ENCODE measurements at places on chromosomes 4 and X.

DNA sequence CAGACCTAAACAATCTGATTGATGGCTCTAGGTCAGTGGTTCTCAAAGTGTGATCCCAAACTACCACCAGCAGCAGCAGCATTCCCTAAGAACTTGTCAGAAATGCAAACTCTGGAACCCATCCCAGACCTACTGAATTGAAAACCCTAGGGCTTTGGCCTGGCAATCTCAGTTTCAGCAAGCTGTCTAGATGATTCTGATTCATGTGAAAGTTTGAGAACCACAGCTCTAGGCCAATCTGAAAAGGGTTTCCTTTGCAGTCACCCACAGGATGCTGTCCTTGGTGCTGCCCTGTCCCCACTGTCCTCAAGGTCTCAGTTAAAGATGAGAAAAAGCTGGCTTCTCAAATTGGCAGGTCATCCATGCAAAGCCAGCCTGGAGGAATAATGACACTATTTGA lies 34.8 kb downstream of the SMPX start:
- DNase-seq: no peak

GRCh38 chrX:153600032-153600373 lies 1.1 kb upstream of the CCNQ start:
- DNase-seq: no peak

GRCh38 chr4:17468619-17469221 lies 43.2 kb downstream of the QDPR start:
- DNase-seq: no peak

DNA sequence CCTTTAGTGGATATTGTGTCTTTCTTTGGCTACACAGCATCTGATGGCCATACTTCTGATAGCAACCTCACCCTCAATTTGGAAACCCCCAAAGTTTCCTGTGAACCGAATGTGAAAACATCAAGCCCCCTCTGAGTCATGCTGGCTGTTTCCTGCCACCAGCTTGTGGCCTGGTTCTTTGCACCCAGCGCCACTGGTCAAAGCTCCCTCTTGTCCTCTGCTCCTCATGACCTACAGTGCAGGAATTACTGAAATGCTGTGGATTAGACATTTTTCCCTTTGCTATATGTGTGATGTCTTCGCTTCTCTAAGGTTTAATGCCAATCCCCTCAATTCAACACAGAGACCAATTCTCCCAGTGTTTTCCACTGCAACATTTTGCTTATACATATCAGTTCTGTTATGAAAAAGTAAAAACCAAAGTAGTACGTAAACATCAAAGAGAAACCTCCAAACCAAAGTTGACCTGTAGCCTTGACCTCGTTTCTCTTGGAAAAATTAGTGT lies 224.0 kb upstream of the TENM3 start:
- no peak for DNase-seq

- DNase-seq: no peak
These were observed 86.8 kb downstream of the DCLK2 start for GRCh38 chr4:150164956-150165629.

DNA sequence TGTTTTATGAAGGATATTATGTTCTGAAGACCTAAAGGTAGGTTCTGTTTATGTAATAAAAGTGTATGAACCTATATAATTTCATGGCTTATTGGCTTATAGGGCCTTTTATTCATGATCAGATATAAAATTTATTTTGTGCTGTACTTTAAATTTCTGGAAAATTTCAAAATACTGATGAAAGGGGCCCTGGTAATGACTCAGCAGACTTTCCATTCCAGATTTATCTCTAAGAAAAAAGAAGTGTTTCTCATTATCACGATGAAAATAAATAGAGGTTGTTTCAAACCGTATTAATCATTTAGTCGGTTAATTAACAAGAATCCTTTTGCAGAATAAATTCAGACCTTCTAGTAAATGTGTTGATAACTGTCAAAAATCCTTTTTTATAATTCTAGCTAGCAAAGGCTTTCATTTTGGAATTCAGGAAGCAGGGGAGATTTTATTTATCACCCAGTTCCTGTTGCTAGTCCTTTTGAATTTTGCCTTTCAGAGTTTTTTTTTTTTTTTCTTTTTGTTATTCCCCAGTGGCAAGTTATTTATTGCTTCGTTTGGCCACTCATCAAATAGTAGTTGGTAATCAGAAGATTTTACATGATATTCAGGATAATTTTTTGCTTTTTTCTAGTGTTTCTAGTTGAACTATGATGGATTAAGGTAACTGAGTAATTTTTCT lies 5.4 kb upstream of the TAPT1 start:
- DNase-seq: no peak

DNA sequence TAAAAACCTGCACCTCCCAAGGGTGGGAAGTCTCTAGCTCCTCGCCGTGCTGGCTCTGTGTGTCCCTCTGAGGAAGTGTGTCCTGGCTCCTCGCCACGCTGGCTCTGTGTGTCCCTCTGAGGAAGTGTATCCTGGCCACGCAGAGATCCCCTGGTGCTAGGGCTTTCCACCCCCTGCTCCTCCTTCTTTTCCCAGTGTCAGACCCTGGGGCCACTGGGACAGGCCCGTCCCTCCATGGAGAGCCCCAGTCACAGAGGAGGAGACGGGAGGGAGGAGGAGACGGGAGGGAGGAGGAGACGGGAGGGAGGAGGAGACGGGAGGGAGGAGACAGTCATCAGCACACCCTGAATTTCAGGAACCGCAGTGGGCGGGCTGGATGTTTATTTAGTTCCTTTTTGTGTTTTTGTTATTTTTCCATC lies 53.8 kb upstream of the HGFAC start:
- DNase-seq: peak; percentile 92

DNA sequence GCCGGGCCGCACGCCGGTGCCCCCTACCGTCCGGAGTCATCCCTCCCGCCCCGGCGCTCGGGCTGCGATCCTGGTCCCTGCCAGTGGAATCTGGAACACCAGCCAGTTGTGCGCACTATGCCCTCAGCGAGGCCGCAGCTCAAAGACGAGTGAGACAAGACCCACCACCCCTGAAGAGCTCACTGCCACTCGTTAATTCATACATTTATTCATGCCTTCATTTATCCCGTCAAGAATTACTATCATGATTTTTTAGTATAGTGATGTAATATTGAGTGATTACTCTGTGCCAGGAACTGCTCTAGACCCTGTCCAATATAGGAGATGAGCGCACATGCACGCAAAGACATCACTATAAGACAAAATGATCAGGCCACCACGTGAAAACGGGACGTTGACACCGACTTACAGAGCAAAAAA lies 247 bp upstream of the PPA2 start:
- peak; percentile 98 for DNase-seq

DNA sequence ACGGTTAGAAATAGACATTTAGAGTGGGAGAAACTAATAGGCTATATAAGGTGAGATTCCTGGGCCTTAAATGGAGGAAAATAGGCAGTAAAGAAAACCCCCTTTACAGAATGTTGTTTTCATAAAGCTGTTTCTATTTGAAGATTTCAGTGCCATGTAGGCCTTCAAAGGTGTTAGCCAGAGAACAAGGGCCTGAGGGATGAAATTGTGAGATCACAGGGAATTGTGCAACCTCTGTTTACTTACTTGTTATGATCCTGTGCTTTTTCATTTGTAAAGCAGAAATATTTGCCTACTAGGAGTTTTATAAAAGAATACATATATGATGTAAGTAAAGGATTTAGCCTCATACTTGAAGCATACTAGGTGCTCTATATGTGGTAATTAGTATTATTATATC lies 272.9 kb upstream of the ARX start:
- DNase-seq: peak; percentile 5

GRCh38 chrX:67558267-67558666 lies 14.4 kb downstream of the AR start:
- DNase-seq: no peak

DNA sequence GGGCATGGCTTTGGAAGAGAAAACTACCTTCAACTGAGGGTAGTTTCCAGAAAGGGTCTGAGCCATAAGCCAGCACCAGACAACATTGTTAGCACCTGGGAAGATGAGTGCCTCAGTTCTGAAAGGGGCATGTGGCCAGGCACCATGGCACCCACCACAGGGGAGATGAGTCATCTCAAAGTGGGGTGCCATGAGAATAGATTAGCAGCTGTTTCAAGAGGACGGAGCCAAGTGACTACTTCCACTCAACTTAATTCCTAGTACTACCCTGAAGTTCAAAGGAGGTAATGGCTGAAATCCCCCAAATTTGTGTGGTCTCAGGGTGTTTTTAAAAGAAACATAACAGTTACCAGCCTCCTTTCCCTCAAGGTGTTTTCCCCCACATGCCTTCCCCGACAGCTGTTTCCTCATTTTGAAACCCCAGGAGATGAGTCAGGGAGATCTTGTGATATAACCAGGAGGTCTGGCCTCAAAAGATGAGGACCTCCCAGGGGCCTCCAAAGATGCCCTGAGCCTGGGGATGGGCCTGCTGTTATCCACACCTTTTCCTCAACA lies 27.8 kb upstream of the FTHL17 start:
- DNase-seq: no peak

GRCh38 chrX:73963682-73964081 lies 340.3 kb upstream of the ZCCHC13 start:
- DNase-seq: no peak

DNA sequence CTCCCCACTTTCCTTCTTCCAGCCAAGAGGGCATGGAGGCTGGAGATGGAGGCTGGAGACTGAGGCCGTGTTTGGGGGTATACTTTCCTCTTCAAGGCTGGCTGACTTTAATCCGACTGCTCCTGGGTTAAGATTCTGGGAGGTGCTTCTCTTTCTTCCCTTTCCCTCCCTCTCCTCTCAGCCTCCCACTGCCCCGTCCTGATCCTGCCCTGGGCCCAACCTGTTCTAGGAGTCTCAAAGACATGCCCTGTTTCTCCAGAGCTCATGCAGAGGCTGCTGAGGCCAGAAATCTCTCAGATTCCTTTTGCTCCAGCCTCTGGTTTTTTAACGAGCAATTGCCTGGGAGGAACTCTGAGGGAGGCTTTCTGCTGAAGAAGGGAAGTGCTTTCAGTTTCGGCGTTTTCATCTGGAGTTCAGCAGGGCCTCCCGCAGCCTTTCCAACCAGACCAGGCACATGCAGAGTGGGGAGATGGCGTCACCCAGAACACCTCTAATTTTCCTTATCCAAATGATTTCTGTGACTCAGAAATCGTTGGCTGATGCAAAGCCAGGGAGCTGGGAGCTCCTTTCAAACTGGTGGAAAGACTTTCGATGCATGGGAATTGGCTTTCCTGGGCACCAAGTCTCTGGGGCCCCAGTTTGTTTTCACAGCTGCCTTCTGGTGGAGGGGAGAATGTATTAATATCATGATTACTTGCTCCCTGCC lies 34.5 kb upstream of the FAM9C start:
- no peak for DNase-seq

- no peak for DNase-seq
These were observed 57.4 kb downstream of the NSD2 start for GRCh38 chr4:1928356-1929239.

DNA sequence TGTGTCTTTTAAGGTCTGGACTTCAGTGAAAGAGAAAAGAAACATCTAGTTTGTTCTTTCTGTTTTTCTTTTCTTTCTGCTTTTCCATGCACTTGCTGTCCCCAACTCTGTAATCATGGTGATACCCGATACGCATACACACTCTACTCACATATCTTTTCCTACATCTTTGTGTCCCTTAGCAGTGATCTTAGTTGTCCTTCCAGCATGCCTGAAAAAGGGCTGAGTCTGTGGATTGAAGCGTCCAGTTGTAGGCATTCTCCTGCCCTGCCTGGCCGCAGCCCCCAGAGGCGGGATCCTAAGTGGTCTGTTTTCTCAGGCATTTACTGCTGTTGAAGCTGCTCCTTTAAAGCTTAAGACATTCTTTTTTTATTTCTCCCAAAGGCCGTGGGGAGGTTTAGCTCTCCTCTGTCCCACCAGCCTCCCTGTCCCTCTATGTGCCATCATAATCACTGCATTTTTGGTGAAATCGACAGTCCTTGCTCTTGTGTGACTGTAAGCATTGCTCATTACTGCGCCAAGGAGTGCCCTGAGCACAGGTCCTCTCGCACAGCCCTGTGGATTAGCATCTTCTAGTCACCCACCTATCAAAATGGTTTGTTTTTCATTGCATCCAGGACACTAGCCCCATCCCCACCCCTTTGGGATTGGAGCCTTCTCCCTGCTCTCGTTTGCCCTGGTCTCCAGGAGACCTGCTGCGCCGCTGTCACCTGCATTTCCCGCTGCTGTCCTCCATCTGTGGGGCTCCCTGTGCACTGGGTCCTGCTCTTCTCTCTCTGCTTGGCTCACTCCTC lies 4.4 kb downstream of the RGS12 start:
- DNase-seq: peak; percentile 59

DNA sequence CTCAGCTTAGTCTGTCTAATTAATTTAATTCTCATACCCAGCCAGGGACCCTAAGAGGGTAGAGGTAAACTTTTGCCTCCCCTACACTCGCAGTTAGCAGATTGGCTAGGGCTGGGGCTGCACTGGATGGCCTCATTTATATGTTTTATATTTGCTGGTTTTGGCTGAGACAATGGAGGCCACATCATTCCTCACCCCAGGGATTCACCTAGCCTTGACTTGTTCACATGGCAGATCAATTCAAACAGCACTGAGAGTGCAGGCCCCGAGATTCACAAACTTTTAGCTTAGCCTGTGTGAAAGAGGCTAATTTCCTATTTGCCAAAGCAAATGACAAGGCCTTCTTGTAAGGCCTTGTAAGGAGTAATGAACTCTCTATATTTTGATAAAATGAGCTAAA lies 844.4 kb downstream of the ARAP2 start:
- no peak for DNase-seq

GRCh38 chr4:89438102-89438831 lies 130.7 kb upstream of the GPRIN3 start:
- peak; percentile 34 for DNase-seq

DNA sequence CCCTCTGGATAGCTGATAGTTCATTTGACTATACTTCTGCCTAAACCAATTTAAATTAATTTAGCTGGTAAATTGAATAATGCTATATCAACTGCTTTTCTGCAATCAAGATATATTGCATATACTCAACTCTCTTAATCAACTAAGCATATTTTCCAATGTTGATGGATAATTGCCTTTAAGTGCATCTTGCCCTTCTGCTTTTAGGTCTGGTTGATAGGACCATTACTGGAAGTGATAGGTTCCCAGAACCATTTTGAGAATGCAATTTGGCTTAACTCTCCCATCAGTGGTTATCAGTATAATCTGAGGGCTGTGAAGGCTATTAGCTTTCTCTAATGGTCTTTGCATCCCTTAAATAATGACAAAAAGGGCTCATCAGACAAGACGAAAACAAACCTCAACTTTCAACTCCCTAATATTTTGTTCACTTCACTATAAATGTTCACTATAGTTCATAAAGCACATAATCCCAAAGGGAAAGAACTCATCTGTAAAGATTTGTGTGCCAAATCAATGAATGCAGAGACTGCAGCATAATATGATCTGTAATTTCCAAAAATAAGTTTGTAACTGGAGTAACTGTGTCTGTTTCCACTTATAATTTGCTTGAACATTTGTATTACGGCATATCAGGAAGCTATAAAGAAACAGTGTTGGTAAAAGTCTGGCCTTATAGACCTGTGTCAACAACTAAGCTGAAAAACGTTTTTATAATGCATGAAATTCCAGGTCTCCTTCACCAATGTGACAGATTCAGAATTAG lies 273.6 kb downstream of the FBXO8 start:
- no peak for DNase-seq

GRCh38 chr4:74370912-74371311 lies 6.0 kb downstream of the EREG start:
- DNase-seq: no peak

GRCh38 chr4:36432586-36432985 lies 151.2 kb downstream of the DTHD1 start:
- no peak for DNase-seq

All from left lung (tissue), 14 donors.